ENCODE measurements at places on chromosomes 12 and 14.

- peak; percentile 40 for DNase-seq
Measured at GRCh38 chr12:59808317-59808910, 212.6 kb downstream of the SLC16A7 start.

DNA sequence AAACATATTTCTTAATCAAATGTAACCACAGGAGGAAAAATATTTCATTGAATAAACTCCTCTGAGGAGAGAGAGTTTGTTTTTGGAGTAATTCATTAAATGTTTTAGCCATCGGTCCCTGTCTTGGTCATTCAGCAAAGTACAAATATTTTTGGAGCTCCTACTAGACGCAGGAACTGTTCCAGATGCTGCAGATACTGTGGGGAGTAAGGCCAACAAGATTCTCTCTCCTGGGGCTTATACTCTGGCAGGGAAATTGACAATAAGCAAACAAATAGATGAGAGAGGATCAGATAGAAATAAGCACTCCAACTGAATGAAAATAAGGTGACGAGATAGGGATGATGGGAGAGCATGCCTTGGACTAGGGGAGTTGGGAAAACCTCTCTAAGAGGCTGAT is 264.1 kb downstream of the TTC8 start:
- DNase-seq: no peak

GRCh38 chr12:86496595-86496994 is 240.4 kb upstream of the MGAT4C start:
- DNase-seq: peak; percentile 82

- DNase-seq: no peak
Measured at GRCh38 chr14:90538716-90539495, 142.1 kb downstream of the CALM1 start.

GRCh38 chr14:93068711-93069110 is 47.0 kb downstream of the ITPK1 start:
- DNase-seq: no peak

DNA sequence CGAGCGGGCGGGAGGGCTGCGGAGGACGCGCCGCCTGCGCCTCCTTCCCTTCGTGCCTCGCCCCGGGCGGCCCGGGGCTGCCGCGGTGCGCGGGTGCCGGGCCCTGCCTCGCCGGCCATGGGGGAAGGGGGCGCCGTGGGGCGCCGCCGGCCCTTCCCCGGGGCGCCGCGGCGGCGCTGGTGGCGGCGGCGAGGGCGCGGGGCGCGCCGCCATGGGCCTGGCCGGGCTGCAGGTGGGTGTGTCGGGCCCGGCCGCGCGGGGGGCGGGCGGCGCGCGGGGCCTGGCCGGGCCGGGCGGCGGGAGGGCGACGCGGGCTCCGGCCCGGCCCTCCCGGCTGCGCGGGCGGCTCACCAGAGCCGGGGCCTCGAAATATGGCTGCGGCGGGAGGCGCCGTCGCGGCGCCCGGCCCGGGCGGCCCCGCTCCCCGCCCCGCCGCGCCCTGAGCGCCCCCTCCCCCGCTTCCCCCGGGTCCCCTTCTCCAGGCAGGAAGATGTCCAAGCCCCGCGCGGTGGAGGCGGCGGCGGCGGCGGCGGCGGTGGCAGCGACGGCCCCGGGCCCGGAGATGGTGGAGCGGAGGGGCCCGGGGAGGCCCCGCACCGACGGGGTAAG is 5.1 kb downstream of the KMT5A start:
- DNase-seq: peak; percentile 32

DNA sequence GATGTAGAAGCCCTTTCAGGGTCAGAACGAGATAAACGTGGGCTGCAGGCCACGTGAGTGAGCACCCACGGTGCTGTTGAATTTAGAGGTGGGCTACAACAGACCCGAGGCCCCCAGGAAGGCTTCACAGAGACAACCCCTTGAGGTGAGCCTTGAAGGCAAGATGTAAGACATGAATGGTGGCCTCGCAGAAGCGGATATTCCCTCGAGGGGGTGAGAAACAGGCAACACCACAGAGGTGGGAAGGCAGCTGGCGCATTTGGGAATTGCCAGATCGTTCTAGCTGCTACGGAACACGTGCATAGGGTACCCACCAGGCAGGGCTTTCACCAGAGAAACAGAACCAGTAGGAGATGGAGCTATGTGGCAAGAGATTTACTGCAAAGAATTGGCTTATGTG is 22.6 kb upstream of the ATP2A2 start:
- no peak for DNase-seq

- DNase-seq: peak; percentile 22
Measured at GRCh38 chr12:59715434-59715833, 119.6 kb downstream of the SLC16A7 start.

GRCh38 chr12:84785281-84785680 is 127.3 kb downstream of the SLC6A15 start:
- DNase-seq: no peak

DNA sequence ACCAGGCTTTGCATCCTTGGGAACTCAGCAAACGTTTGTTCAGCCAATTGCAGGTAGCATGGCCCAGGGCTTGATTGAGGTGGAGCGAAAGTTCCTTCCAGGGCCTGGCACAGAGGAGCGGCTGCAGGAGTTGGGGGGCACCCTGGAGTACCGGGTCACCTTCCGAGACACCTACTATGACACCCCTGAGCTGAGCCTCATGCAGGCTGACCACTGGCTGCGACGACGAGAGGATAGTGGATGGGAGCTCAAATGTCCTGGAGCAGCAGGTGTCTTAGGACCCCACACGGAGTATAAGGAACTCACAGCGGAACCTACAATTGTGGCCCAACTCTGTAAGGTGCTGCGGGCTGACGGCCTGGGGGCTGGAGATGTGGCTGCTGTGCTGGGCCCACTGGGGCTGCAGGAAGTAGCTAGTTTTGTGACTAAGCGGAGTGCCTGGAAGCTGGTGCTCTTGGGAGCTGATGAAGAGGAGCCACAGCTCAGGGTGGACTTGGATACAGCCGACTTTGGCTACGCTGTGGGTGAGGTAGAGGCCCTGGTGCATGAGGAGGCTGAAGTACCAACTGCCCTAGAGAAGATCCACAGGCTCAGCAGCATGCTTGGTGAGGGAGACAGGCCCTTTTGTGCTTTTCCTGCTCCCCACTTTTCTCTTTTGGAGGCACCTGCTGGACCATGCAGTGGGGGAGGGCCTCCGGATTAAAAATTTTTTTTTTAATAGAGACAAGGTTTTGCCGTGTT is 799 bp downstream of the THTPA start:
- no peak for DNase-seq

DNA sequence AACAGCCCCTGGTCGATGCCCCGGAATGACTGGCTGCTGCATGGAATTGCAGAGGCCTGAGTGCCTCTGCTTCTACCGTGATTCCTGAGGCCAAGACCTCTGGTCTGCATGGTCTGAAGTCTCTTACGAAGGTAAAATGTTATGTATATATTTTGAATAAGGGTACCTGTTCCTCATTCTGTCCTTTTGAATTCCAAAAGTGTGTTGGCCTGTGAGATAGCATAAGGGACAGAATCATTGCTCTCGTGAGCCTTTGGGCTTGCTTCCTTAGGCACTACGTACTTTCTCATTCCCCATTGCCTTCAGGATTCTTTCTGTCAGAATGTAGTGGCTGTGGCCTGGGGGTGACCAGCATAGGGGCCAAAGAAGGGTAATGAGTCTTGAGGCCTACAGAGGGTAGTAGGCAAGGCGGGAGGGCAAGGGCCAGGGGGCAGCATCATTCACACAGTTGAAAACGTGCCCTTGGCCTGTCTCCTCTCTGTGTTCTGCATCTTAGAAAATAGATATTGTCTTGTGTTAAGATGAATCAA is 19.5 kb downstream of the TRAF3 start:
- DNase-seq: no peak

GRCh38 chr12:78703820-78704525 is 160.6 kb upstream of the SYT1 start:
- no peak for DNase-seq

- DNase-seq: no peak
Measured at GRCh38 chr14:56138928-56139327, 20.7 kb downstream of the PELI2 start.

DNA sequence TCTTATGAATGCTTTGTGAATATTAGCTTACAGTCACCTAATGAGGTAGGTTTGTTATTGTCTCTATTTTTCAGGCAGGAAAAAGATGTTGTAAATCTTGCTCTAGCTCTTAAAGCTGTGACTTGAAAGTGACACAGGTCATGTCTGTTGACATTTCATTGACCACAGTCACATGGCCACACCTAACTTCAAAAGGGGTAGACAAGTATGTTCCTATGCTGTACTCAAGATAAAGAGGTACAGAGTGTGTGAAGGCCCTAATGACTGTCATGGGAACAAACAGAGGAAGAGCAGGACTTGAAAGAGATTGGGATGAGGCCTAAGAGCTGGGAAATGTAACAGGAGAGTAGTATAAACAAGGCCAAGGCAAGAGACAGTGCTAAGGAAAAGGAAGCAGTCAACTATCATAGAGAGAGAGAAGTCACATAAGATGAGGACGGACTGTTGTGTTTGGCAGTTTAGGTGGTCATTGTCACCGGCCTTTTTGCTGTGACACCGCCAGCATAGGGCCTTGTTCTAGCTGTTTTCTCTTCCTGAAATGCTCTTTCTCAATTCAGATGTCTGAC is 181.0 kb downstream of the CFAP54 start:
- no peak for DNase-seq

DNA sequence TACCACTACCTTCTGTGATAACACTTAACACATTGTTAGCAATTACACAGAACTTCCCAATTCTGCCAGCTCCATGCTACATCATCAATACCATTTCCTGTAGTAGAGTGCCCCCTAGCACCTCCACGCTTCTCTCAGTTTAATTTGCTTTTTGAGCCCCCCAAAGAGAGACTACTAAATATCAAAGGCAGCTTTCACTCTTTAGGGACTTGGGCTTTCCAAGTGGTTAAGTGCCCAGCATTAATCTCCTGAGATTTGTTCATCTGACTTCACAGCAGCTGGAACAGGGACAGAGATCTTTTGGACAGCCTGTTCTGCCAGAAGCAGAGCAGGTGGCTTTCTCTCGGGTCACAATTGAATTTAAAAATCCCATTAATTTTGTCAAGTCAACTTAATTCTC is 954.9 kb downstream of the DIO2 start:
- no peak for DNase-seq

DNA sequence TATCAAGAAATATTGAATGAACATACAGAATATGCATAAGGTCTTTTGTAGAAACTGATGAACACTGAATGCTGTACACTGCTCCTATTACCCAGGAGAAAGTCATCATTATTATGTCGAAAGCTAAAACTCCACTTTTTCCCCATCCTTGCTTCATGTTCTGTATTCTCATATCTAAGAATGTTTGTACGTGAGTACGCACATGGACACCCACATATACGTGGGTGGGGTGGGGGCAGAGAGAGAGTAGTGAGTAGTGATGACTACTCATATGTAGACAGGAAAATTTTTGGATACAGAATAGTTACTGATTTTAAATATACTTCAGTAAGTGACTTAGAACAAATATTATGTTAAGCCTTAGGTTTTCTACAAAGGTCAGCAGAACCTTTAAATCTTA is 75.1 kb downstream of the FERMT2 start:
- DNase-seq: no peak

DNA sequence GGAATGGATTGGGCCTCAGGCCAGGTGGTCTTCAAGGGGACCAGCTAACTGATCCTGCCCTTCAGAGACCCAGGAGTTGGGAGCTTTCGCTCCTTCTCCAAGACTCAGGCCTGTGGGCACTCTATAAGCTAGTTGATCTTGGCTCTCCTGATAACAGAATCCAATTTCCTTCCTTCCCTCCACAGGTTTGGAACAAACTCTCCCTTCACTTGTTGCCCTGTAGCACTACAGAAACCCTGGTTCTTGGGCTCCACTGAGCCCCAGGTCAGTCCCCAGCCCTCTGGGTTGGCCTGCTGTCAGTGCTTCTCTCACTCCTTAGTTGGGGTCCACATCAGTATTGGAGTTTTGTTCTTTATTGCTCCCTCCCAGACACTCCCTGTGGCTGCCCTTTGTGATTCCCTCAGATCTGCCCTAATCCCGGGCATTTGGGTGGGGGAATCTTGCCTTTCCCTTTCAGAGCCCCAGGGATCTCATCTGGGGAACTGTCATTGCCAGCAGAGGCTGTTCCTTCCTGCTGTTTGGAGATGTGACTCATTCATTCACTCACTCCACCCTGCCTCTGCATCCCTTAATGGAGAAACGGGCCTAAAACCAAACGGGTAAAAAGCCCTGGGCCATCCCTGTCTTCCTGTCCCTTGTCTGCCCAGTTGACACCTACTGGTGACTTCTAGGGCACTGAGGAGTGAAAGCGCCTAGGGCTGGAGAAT is 4.4 kb upstream of the GPD1 start:
- DNase-seq: no peak

GRCh38 chr12:6266971-6267721 is 43.3 kb upstream of the PLEKHG6 start:
- no peak for DNase-seq

DNA sequence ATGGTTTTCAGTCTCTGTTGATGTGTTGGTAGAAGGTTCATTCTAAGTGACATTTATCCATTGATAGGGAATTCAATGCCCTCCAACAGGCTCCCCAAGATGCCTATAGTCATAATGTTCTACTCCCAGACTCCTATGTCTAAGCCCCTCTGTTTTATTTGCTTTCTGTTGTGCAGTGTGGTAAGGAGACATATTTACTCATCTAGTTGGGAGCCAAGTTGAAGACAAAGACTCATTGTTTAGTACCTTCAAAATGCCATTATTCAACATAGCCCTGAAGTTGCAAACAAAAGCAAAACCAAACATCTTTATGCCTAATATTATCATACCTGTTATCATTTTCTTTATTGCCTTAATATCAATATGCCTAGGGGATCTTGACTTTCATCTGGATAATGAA is 302.1 kb downstream of the RMST start:
- DNase-seq: peak; percentile 7

DNA sequence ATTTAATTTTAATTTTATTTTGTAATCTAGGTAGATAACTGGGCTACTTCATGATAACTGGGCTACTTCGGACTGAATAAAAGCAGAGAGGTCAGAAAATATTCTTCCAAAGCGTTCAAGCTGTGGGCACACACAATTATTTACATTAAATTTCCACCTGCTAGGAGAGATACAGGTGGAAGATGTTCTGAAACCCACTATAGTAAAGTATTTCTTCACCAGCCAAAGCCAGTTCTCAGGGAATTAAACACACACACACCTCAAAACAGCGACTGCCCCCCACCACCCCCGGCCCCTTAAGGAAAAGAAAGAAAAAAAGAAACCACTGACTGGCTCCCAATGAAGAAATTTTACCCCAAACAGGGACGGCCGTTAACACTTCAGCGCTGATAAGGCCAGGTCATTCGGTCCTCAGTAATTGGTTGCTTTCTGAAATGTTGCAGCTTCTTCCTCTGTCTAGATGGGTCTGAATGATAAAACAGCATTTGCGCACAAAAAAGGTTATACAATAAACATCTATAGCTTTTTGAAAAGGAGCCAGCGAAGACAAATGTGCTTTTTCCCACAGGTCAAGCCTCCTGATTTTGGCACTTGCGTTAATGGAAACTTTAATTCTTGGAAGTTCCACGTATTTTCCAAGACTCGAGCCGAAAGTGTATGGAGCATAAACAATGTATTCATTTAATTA is 771 bp upstream of the KCNJ8 start:
- no peak for DNase-seq

DNA sequence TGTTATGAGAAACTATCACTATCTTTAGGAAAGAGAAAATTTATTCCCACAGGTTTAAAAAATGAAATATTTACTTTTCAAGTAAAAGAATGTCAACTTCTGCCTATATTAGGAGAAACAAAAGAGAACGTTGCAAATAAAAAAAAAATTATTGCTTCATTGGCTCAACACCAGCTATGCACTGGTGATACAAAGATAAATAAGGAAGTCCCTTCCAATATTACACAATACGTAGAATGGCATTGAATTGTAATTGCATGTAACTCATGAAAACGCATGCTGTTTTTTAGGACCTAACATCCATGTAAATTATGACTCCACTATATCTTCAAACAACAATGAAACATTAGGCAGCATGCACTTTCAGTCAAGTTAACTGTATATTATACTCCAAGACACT is 56.4 kb upstream of the RERGL start:
- DNase-seq: no peak
